ENCODE measurements at places on chromosomes 5 and 9. TPM values are rescaled to one million over a fixed set of nuclear protein-coding genes. Genes with fewer than 3 reads are reported as not detected.

The C7 gene
- not detected for total RNA-seq

The NKD2 gene
- total RNA-seq: 14.4 TPM

The PCDH1 gene
- total RNA-seq: not detected

The ADAMTSL1 gene
- not detected for total RNA-seq

The FBLL1 gene
- total RNA-seq: not detected

The RGS3 gene
- total RNA-seq: 56.2 TPM

The IDNK gene
- 5.1 TPM for total RNA-seq

The F2R gene
- 3.3 TPM for total RNA-seq

The CCL27 gene
- total RNA-seq: 0.55 TPM

The FRMPD1 gene
- total RNA-seq: not detected

The AQP7 gene
- total RNA-seq: not detected

The PCDHB7 gene
- total RNA-seq: not detected

The IFNK gene
- not detected for total RNA-seq

- no peaks in the 10 kb centered on the region for H3K4me1 ChIP-seq
- H3K4me3 ChIP-seq: no peak overlapping the region
- no peak overlapping the region for H3K27ac ChIP-seq
Measured at GRCh38 chr5:45162974-45163373, 354.2 kb downstream of the MRPS30 start.

DNA sequence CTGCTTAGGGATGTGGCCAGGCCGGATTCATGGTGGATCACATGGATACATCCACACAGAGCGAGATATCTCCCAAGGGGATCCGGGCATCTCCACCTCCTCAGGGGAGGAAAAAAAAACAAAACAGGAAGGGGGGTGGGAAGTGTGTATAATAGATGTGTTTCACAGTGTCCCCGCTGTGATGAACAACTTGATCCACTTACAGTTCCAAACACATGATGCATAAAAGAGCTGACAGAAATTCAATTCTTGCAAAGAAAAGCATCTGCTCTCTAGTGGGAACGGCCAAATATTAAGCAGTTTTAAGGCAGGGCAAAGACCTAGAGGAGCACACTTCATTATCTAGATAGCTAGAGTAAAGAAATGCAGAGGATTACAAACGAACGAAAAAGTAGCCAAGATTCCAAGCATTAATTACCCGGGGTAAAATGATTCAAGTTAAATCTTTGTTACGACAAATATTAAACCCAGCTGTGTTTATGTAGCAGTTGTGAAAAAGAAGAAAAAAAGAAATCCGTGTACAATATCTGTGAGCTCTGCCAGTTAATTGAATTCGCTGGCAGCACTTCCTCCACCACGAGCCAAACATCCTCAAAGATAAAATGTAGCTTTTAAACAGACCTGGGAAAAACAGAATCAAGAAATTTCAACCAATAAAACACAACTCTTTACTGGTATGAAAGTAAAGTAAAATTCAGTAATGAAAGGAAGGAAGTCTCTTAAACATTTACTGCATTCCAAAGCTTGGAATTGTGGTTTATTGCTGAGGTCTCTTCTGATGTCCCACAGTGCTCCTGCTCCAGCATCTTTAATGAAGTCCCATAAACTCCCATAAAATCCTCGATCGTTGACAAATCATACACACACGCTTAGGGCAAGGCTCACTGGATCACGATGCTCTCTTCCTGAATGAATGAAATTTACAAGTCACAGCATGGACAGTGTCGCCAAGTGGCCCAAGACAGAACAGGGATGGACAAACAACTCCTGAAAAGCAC, 213.0 kb downstream of the CRB2 start:
- no peak overlapping the region for H3K4me3 ChIP-seq
- H3K4me1 ChIP-seq: peaks cover 5% of the 10 kb centered on the region
- no peak for DNase-seq
- no peak overlapping the region for H3K27ac ChIP-seq
- no peaks in the 10 kb centered on the region for H3K27me3 ChIP-seq

DNA sequence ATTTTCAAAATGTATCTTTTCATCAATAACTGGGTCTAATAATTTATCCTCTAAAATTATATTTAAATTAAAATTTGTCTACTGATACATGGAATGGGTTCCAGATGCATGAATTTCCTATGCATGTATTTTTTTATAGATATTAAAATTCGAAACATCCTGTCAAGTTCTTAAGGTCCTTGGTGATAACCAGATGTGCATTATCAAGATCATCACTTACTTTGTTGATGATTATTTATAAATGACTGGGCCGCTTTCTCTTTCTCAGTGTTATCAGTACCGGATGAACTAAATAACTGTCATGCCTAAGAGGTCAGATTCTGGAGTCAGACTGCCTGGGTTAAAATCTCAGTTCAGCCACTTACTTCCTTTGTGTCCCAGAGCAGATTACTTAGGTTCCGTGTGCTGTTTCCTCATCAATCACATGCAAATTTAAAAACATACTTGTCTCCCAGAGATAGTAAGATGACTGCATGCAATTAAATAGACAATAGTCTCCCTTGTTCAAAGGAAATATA, 124.3 kb downstream of the TEX10 start:
- DNase-seq: no peak
- no peaks in the 10 kb centered on the region for H3K27me3 ChIP-seq
- peaks cover 43% of the 10 kb centered on the region for H3K36me3 ChIP-seq
- no peak overlapping the region for H3K4me3 ChIP-seq

DNA sequence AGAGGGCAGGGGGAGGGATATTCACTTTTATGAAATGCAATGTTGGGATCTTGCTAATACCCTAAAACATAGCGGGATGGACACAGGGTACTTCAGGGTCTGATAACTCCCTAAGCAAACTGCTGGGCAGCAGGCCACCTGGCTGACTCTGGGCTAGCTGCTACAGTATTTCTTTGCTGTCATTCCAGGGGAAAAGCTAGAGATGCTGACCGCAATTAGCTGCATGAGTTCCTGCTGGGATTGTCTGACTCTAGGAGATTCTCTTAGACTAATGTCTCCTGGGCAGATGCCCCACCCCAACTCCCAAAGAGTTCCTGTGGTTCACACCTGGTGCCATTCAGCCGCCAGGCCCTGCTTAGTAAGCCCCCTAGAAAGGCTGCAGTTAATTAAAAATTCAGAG, 69.9 kb downstream of the PSAT1 start:
- peaks cover 4% of the 10 kb centered on the region for H3K4me1 ChIP-seq
- no peak for DNase-seq
- H3K4me3 ChIP-seq: no peak overlapping the region
- no peaks in the 10 kb centered on the region for H3K36me3 ChIP-seq
- peaks cover 5% of the 10 kb centered on the region for H3K27me3 ChIP-seq
- H3K27ac ChIP-seq: no peak overlapping the region

DNA sequence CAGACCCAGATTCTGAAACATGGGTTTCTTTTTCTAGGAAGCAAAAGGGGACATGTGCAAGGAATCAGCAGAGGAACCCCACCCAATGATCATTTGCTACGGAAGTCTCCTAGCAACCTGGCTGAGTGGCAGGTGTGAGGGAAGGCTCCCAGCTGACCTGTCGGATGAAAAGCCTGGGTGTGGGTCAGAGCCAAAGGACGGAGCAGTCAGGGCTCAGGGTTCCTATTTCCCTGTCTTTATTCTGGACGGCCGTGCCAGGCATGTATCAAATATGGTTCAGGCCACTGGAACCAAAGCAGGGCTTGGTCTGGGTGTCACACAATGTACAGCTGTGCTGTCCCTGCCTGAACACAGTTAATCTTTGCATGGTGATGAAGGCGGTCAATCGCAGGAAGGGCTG, 20.1 kb downstream of the STK10 start:
- no peak overlapping the region for H3K27ac ChIP-seq
- H3K36me3 ChIP-seq: peaks cover 46% of the 10 kb centered on the region
- H3K4me1 ChIP-seq: peaks cover 40% of the 10 kb centered on the region
- no peak for DNase-seq
- no peaks in the 10 kb centered on the region for H3K27me3 ChIP-seq

GRCh38 chr5:72572236-72572765, 65.1 kb upstream of the ZNF366 start:
- no peak overlapping the region for H3K27ac ChIP-seq
- peaks cover 6% of the 10 kb centered on the region for H3K27me3 ChIP-seq
- H3K36me3 ChIP-seq: no peaks in the 10 kb centered on the region
- no peaks in the 10 kb centered on the region for H3K4me1 ChIP-seq

GRCh38 chr5:123705741-123706140, 193.8 kb downstream of the CSNK1G3 start:
- H3K36me3 ChIP-seq: no peaks in the 10 kb centered on the region
- no peaks in the 10 kb centered on the region for H3K4me1 ChIP-seq
- no peak overlapping the region for H3K27ac ChIP-seq
- DNase-seq: no peak
- H3K27me3 ChIP-seq: no peaks in the 10 kb centered on the region

GRCh38 chr9:37025071-37025822, 8.8 kb downstream of the PAX5 start:
- no peak for DNase-seq
- no peaks in the 10 kb centered on the region for H3K36me3 ChIP-seq
- peaks cover 13% of the 10 kb centered on the region for H3K4me1 ChIP-seq
- H3K27me3 ChIP-seq: peaks cover 85% of the 10 kb centered on the region
- H3K27ac ChIP-seq: no peak overlapping the region

DNA sequence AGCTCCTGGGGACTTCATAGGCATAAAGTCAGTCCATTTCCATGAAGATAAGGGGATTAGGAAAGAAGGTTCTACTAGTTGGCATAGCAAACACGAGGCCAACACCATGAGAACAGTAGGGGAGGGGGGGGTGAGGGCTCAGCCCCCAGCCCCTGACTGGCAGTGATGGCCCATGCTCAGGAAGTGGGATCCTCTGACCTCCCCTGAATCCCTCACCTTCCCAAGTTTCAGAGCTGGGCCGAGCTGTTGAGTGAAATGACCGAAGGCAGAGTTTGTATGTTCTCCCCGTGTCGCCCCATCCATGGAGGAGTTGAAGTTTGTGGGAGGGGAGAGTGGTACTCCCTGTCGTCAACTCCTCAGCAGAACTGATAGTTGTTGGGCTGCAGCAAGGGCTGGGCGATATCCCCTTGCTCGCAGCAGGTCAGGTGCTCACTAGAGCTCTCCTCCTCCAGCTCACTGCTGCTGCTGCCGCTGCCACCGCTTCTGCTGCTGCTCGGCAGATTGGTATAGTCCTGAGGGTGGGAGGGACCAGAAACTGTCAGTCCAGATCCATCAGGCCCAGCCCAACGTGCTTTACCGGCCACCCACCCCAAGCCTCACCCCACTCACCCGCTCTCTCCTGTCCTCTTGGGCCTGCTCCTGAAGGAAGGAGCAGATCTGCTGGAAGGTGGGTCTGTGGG, 32.5 kb downstream of the CSF1R start:
- peak overlapping the region; percentile 85 for H3K27ac ChIP-seq
- no peak overlapping the region for H3K4me3 ChIP-seq
- no peaks in the 10 kb centered on the region for H3K27me3 ChIP-seq
- H3K36me3 ChIP-seq: peaks cover 59% of the 10 kb centered on the region
- peaks cover 14% of the 10 kb centered on the region for H3K4me1 ChIP-seq

DNA sequence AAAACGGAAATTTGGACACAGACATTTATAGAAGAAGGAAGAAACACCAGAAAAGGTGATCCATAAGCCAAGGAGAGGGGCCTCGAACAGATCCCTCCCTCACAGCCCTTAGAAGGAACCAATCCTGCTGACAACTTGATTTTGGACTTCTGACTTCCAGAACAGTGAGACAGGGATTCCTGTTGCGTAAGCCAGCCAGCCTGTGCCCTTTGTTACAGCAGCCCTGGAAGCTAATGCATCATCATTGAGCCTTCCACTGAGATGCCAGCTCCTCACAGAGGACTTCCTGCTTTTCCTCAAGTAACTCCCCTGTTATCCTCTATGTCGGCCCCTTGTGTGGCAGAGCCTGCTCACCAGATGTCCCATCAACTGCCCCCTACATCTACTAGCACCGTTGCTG, 94.1 kb downstream of the JMY start:
- no peak overlapping the region for H3K4me3 ChIP-seq
- no peak overlapping the region for H3K27ac ChIP-seq
- peaks cover 2% of the 10 kb centered on the region for H3K27me3 ChIP-seq
- DNase-seq: no peak
- no peaks in the 10 kb centered on the region for H3K4me1 ChIP-seq
- no peaks in the 10 kb centered on the region for H3K36me3 ChIP-seq

DNA sequence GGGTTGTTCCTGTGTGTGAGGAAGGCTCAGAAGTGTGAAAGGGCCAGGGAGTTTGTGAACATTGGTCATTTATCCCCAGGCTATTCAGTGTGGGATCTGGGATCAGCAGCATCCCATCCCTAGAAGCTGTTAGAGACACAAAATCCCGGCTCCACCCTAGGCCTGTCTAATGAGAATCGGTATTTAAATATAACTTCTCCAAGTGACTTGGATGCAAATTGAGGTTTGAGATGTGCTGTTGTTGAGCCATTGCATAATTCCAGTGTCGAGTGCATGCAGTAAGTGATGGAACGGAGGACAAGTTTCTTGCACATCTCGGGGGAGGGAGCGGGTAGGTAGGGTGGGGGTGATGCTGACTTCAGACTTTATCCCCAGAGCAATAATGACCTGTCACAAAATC, 138.3 kb downstream of the FBXL7 start:
- no peak overlapping the region for H3K4me3 ChIP-seq
- H3K27me3 ChIP-seq: no peaks in the 10 kb centered on the region
- no peak for DNase-seq
- no peaks in the 10 kb centered on the region for H3K36me3 ChIP-seq
- no peak overlapping the region for H3K27ac ChIP-seq

- no peaks in the 10 kb centered on the region for H3K27me3 ChIP-seq
- H3K27ac ChIP-seq: no peak overlapping the region
- DNase-seq: no peak
- no peaks in the 10 kb centered on the region for H3K36me3 ChIP-seq
- no peak overlapping the region for H3K4me3 ChIP-seq
Measured at GRCh38 chr5:67971223-67971830, 244.2 kb upstream of the PIK3R1 start.

GRCh38 chr9:79801459-79801858, 229.7 kb downstream of the TLE4 start:
- no peaks in the 10 kb centered on the region for H3K36me3 ChIP-seq
- H3K4me3 ChIP-seq: no peak overlapping the region
- peaks cover 2% of the 10 kb centered on the region for H3K27me3 ChIP-seq
- no peaks in the 10 kb centered on the region for H3K4me1 ChIP-seq

- H3K36me3 ChIP-seq: peaks cover 48% of the 10 kb centered on the region
- peaks cover 34% of the 10 kb centered on the region for H3K4me1 ChIP-seq
- no peak for DNase-seq
Measured at GRCh38 chr5:131514316-131515283, 120.4 kb downstream of the RAPGEF6 start.

- peaks cover 25% of the 10 kb centered on the region for H3K36me3 ChIP-seq
- H3K4me3 ChIP-seq: peak overlapping the region; percentile 63
- peaks cover 62% of the 10 kb centered on the region for H3K4me1 ChIP-seq
- H3K27ac ChIP-seq: peak overlapping the region; percentile 43
- no peak for DNase-seq
- H3K27me3 ChIP-seq: no peaks in the 10 kb centered on the region
Measured at GRCh38 chr5:177361418-177362291, 3.9 kb downstream of the RGS14 start.

DNA sequence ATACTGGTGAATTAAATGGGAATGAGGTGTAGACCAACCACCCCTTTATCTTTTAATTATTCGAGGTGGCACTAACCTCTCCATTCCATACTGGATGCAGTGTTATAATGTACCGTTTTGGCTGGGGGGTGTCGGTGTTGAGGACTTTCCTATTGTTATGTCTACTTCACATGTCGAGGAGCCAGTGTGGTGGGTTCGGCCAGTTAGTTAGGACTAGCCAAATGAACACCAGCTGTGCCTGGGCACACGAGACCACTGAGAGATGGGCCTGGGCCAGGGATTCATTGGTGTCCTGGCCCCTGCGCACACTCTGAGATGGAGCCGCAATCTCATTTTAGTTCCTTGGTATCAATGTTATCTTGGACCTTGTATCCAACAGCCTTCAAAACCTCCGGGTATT, 186.2 kb downstream of the CACNA1B start:
- no peak overlapping the region for H3K27ac ChIP-seq
- H3K4me3 ChIP-seq: no peak overlapping the region
- DNase-seq: no peak
- H3K36me3 ChIP-seq: no peaks in the 10 kb centered on the region

All from activated T-helper 2 cell treated with anti-CD3 and anti-CD28 coated beads, Interferon-gamma antibody, Interleukin-2, Interleukin-4, amounts not matched to agents 10 μg/mL and 5 μg/mL and 100 μg/mL, durations not matched to agents 14 hours and 24 hours and 36 hours (primary cell).